ENCODE measurements at places on chromosomes 7 and 10. TPM values are rescaled to one million over a fixed set of nuclear protein-coding genes. Genes with fewer than 3 reads are reported as not detected.

THAP5 gene
- total RNA-seq = 10.2 TPM

MACC1 gene
- 0.29 TPM for total RNA-seq

FGFBP3 gene
- total RNA-seq = 7.5 TPM

- peaks cover 3% of the 10 kb centered on the region for H3K27me3 ChIP-seq
- no peak overlapping the region for H3K27ac ChIP-seq
- H3K4me3 ChIP-seq = no peak overlapping the region
These were observed 151.0 kb upstream of the CHST15 start for GRCh38 chr10:124244256-124244877.

GRCh38 chr10:60048091-60048501 lies 141.7 kb upstream of the CCDC6 start:
- DNase-seq = no peak
- H3K4me1 ChIP-seq = peaks cover 2% of the 10 kb centered on the region

DNA sequence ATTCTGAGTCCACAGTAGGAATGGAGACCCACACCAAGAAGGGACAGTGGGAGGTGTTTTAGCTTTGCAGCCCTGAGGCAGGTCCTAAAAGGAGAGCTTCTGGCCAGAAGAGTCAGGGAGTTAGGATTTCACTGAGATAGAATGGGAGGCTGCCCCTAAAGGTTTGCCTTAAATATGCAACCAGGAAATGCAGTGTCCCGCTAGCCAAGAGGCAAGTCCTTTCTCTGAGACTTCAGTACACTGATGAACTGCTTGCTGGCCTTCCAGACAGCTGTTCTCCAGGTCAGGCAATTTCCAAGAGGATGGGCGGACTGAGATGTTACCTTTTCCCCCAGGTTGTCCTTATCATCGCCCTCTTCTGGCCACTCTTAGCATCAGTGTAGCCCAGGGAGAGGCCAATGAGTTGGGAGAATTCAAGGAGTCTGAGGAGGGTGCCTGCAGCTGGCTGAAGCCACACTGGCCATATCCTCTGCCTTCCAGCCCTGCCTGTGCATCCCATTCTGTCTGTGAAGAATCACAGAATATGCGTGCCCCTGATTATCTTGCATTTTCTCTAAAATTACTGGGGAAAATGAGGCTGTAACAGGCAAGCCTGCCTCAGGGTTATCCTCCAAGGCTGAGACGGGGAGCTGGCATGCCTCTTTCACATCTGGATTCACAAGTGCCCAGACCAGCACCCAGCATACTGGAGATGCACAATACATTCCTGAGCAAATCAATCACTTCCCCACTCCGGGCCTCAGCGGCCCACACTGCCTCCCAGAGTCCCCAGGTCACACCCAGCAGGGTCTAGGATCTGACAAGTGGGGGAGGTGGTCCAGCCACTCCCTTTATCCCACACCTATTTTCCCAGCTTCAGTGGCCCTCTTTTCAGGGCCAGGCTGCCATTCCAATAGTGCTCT lies 2.4 kb downstream of the TLL2 start:
- no peaks in the 10 kb centered on the region for H3K36me3 ChIP-seq
- no peak overlapping the region for H3K27ac ChIP-seq
- no peaks in the 10 kb centered on the region for H3K4me1 ChIP-seq
- H3K27me3 ChIP-seq = peaks cover 5% of the 10 kb centered on the region
- peak overlapping the region; percentile 34 for H3K4me3 ChIP-seq
- DNase-seq = peak; percentile 59

All from glutamatergic neuron (in vitro differentiated cells).